ENCODE measurements at places on chromosomes 1 and 21. TPM values are rescaled to one million over a fixed set of nuclear protein-coding genes. Genes with fewer than 3 reads are reported as not detected.

- no peaks in the 10 kb centered on the region for H3K36me3 ChIP-seq
- H3K4me3 ChIP-seq = no peak overlapping the region
- peak; percentile 9 for DNase-seq
- no peak overlapping the region for H3K27ac ChIP-seq
These were observed 4.8 kb upstream of the ARF1 start for GRCh38 chr1:228077565-228078330.

DNA sequence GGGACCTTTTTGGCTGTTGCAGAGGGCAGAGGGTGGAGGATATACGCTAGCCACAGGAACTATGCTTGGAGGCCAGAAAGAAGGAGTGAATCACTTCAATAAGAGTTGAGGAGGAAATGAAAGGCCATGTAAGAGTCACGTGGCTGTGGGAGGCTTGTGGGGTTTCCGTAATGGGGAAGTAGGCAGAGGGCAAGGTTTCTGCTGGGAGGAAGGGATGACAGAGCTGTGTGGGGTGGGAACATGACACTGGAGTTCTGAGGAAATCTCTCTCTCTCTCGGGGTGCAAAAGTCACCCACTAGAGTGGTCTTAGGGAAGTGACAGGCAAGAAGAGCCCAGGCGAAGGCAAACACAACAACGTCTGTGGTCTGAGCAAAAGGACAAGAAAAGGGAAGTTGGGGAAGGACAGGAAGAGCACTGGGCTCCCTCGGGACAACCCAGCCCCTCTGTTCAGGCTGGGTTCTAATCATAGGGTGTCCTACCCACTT, 3.9 kb upstream of the CD1C start:
- H3K4me3 ChIP-seq = no peak overlapping the region
- H3K4me1 ChIP-seq = no peaks in the 10 kb centered on the region
- peak; percentile 12 for DNase-seq
- no peak overlapping the region for H3K27ac ChIP-seq

- no peak for DNase-seq
- H3K27ac ChIP-seq = no peak overlapping the region
- H3K4me1 ChIP-seq = no peaks in the 10 kb centered on the region
- H3K4me3 ChIP-seq = no peak overlapping the region
These were observed 509.8 kb upstream of the ADAMTS5 start for GRCh38 chr21:27476696-27477095.

DNA sequence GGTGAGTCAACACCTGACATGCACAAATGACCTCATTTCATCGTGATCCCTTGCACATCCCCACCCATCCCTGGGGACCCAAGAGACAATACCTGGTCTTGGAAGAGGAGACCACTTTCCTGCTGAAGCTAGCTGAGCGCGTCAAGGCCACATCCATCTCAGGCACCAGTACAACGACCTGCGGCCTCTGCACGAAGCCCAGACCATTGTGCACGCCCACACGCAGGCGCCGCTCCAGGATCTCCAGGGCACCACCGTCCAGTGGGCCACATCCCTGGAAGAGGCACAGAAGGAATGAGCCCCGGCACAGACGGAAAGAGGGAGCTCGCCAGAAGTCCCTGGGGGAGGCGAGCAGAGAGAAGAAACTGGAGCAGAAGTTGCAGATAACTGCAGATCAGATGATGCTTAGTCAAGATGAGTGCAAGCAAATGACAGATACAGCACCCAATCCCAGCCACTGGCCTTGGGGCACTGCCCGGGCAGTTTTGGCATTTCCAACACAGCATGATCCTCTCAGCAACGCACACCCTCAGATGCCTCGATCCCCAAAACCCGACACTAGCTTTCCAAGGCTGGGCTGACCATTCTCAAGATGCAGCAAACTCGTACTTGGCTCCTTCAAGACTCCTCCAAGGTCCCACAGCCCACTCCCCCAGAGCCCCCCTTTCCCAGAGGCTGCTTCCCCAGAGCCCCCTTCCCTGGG, 44.1 kb downstream of the NPHP4 start:
- no peak overlapping the region for H3K4me3 ChIP-seq
- no peaks in the 10 kb centered on the region for H3K27me3 ChIP-seq
- peaks cover 6% of the 10 kb centered on the region for H3K36me3 ChIP-seq
- no peak for DNase-seq

ZFP69 gene
- not detected for total RNA-seq

- H3K4me1 ChIP-seq = no peaks in the 10 kb centered on the region
- H3K36me3 ChIP-seq = no peaks in the 10 kb centered on the region
- DNase-seq = no peak
- H3K27me3 ChIP-seq = no peaks in the 10 kb centered on the region
- no peak overlapping the region for H3K4me3 ChIP-seq
These were observed 18.3 kb upstream of the HSPA13 start for GRCh38 chr21:14401217-14401616.

PDPN gene
- 10.0 TPM for total RNA-seq

DNA sequence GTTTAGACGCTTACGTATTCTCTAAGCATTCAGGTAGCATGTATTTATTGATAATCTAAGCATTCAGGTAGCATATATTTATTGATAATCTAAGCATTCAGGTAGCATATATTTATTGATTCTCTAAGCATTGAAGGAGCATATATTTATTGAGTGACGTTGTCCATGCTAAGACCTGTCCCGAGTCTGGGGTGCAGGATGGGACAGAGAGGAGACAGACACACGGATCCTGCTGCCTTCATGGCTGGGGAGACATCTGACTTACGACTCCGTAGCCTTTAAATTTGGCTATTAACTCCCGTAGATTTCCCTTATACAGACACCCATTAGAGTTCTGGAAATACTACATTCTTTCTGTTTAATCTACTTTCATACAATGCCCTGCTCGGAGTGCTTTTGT, 982 bp downstream of the SCCPDH start:
- H3K4me1 ChIP-seq = peaks cover 5% of the 10 kb centered on the region
- no peak for DNase-seq
- H3K36me3 ChIP-seq = no peaks in the 10 kb centered on the region

MYCL gene
- not detected for total RNA-seq

DNA sequence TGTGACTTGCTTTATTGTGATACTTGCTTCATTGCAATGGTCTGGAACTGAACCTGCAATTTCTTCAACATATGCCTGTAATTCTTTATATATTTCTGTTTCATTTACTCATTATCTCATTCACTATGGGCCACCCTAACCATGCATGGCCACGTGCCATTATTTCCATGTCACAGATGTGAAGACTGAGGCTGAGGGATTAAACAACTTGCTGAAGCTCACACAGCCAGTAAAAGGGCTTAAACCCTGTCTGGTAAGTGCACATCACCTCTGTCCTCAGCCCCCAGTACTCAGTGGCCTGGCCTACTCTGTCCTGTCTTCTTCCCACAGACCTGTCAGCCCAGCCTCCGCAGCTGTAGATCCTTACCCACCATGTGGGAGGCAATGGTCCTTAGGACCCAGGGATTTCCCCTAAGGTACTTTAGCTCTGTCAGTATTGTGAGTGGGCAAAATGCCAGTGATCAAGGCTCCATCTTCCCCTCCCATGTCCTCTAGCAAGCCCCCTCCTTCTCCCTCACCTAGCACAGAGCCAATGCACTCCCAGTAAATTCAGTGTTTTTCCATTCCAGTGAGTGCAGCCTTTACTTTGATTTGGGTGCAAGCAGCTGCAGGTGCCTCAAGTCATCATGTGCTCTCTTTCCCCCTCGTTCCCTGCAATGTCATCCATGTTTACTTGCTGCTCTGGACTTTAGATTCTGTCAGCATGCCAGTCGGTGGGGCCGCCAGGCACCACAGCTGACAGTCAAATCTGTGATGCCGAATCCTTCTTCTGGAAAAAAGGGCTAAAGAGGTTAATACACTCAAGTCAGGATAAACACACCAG, 228.2 kb upstream of the PROX1 start:
- no peaks in the 10 kb centered on the region for H3K4me1 ChIP-seq
- H3K4me3 ChIP-seq = no peak overlapping the region
- DNase-seq = no peak
- no peaks in the 10 kb centered on the region for H3K36me3 ChIP-seq
- no peak overlapping the region for H3K27ac ChIP-seq
- H3K27me3 ChIP-seq = no peaks in the 10 kb centered on the region

All from gastrocnemius medialis (tissue), 4 donors.